ENCODE measurements at places on chromosomes 3 and 15. TPM values are rescaled to one million over a fixed set of nuclear protein-coding genes. Genes with fewer than 3 reads are reported as not detected.

DNA sequence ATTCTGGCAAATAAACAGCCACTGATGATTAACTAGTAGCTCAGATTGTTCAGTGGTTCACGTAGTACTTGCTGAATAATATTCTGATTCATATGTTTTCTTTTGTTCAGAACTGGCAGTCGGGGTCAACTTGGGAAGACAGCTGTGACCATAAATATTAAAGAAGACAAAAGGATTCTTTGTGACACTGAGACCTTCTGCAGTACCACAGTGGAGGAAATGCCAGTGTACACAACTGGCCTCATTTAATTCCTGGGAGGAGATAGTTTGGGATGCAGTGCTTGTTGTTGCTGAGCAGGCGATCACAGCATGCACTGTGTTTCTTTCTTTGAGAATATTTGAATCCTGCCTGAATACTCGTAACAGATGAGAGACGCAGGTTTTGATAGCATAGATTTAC lies 26.7 kb upstream of the MCF2L2 start:
- no peak for DNase-seq

- DNase-seq = no peak
Measured at GRCh38 chr15:46815240-46815639, 902.1 kb upstream of the SEMA6D start.

- no peak for DNase-seq
Measured at GRCh38 chr15:45499426-45499825, 23.1 kb downstream of the SLC30A4 start.

Gene GPR62
- polyA plus RNA-seq = 0.10 TPM

GRCh38 chr3:154469585-154469984 lies 39.6 kb upstream of the GPR149 start:
- DNase-seq = no peak

DNA sequence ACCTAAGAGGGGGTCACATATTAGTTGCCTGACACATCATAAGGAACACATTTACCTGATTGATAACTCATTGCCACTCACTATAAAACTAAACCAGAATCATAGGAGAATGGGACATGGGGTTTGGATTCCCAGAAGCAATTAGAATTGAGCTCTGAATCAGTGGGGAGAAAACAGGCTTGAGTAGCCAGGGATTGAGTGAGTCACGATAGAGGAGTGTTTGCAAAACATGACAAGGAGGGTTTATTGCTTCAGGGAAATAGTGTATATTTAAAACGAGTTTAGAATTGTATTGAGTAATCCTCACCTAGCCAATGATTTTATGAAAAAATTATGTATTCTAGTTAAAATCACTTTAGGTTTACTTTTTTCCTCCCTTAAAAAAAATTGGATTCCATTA lies 101.1 kb upstream of the THRB start:
- no peak for DNase-seq

DNA sequence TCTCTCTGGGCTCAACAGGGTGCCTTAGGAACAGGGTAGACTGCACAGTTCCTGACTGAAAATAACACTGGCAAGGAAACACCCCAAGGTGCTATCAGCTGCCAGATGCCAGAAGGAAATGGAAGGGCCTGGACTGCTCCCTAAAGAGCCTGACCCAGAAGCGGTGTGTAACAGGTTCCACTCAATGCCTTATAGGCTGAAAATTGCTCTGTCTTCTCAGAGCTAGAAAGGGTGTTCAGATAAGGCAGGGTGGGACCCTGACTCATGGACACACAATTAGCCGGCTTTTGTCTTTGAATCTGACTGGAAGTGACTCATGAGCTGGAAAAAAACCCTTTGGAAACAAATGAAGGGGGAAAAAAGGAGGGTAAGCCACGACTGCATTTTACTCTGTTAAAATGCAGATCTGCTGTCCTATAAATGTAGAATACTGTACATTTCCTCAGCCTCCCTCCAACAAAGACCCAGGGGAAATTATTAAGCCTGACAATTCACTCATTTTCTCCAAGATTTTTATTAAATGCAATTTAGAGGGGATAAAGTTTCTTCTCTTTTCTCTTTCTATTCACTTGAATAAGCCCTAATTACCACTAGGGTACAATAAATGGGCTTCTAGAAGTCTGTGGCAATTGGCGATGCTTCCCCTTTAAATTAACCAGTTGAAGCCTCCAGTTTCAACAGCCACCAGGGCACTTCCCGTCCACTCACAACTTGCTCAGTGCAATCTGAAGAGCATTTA lies 160.2 kb upstream of the TBL1XR1 start:
- DNase-seq = peak; percentile 38

DNA sequence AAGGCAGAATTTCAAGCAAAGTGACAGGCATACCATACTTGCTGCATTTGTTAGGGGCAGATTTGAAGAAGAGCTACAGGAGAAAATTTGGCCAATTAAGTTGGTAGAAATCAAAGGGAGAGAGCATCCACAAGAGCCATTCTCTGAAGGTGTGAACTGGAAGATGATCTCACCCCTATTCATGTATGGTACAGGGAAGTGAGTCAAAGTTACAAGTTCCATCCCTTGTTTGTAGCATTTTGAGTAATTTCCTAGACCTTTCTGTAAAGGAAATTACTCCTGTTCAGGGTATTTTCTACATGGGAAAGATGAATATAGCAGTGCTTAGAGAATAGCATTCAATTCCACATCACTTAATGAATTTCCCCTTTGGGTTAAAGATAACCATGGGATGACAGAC lies 28.4 kb downstream of the TTC14 start:
- no peak for DNase-seq

- no peak for DNase-seq
Measured at GRCh38 chr3:61269435-61269834, 18.2 kb upstream of the FHIT start.

DNA sequence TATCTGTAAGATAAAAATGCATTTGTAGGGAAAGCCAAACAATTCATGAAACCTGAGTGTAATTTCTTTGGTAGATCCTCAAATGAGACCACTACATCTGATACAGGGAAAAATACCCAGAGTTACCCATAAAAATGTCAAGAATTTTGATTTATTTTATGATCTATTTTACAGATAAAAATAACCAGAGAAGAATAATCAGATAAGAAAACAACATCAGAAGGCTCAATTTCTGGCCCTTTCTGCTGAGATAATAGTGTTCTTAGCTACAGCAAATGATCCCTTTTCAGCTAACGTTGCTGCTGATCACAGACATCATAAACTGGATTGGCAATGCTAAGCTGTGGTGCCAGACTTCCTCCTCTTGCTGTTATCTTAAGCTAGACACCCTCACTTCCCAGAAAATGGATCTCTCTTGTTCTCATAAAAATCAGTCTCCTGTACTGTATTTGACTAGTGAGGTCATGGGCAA lies 21.3 kb upstream of the TMEM108 start:
- peak; percentile 63 for DNase-seq

GRCh38 chr15:59124261-59124660 lies 19.3 kb downstream of the CCNB2 start:
- DNase-seq = no peak

GRCh38 chr15:58043192-58043903 lies 22.2 kb downstream of the ALDH1A2 start:
- no peak for DNase-seq

Gene ZCWPW2
- polyA plus RNA-seq = 0.13 TPM

GRCh38 chr15:41789236-41789635 lies 15.0 kb downstream of the MAPKBP1 start:
- DNase-seq = no peak

Gene RARRES1
- polyA plus RNA-seq = 0.11 TPM

DNA sequence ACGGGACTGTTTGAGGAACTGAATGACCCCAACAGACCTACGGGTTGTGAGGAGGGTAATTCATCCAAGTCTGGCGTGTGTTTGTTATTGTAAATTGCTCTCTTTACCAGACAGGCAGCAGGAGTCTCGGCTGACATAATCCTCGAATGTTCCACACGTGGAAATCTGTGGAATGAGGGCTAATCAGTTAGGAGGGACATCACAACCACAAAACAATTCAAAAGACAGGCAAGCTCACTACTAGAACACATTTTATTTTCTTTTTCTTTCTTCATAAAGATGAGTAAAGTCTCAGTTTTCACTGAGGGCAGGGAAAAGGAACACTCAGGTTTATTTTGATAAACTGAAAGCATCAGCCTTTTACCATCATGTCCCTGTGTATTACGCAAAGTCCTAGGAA lies 53.8 kb downstream of the GRK7 start:
- no peak for DNase-seq

- DNase-seq = no peak
Measured at GRCh38 chr3:4113811-4114522, 189.2 kb upstream of the SETMAR start.

DNA sequence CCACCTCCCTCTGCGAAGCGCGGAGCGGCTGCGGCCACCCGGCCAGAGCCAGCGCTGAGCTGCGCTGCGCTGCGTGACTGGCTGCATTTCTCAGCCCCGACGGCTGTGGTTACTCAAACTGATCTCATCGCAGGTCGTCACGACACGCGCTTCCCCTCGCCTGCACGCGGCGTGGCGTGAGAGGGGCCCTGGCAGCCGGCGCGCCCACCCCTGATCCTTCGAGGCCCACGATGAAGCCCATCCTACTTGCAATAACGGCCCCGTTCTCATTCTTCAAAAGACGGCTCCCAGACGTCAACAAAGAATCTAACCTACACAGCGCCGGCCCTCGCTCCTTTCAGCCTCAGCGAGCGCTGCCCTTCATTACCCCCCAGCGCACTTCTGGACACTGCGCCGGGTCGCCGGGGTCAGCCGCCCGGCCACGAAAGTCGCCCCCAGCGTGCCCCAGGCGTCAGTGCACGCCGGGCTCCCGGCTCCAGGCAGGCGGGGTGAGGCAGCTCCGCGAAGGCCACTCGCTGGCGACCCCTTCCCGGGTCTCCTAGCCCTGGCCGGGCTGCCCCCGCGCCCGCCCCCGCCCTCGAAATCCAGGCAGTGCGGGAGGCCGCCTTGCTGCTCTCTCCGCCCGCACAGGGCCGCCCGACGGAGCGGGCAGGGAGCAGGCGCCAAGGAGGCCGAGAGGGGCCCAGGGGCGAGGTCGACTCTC lies 9.9 kb upstream of the LEKR1 start:
- no peak for DNase-seq

GRCh38 chr3:24145981-24146822 lies 201.1 kb downstream of the NR1D2 start:
- no peak for DNase-seq

Gene EXD1
- polyA plus RNA-seq = 0.02 TPM
